ENCODE measurements at places on chromosomes 12 and 14.

- DNase-seq = no peak
These were observed 84.9 kb downstream of the SRGAP1 start for GRCh38 chr12:63929426-63929825.

GRCh38 chr12:45409966-45410365 lies 194.1 kb downstream of the ANO6 start:
- DNase-seq = no peak

DNA sequence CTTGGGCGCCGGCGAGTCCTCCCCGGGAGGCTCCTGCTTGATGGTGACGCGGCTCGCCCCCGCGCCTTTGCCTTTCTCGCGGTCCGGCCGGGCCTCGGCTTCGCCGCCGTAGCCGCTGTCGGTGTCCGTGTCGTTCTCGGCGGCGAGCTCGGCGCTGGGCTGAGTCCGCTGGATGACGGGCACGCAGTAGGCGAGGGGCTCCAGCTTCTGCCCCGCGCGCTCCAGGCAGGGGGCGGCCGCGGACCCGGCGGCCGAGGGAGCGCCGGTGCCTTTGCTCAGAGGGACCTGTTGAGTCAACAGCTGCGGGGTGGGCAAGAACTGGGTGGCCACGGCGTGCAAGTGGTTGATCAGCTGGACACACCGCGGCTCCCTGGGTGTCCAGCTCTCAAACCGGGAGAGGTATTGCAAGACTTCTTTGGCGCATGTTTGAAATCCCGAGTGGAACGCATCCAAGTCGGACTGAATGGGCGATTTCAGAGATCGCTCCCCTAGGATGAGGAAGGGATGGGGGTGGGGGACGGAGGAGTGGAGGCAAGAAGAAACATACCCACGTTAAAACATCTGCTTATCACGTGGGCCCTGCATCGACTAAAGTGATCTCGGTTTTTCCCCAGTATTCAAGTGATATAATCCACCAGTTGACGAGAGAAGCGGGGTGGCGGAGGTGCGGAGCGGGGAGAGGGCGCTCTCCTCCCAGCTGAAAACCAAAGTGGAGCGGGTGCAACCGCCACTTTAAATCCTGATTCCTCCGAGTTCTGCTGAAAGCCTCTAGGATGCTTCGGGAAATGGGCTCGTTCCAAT lies 2.0 kb downstream of the BHLHE41 start:
- no peak for DNase-seq

DNA sequence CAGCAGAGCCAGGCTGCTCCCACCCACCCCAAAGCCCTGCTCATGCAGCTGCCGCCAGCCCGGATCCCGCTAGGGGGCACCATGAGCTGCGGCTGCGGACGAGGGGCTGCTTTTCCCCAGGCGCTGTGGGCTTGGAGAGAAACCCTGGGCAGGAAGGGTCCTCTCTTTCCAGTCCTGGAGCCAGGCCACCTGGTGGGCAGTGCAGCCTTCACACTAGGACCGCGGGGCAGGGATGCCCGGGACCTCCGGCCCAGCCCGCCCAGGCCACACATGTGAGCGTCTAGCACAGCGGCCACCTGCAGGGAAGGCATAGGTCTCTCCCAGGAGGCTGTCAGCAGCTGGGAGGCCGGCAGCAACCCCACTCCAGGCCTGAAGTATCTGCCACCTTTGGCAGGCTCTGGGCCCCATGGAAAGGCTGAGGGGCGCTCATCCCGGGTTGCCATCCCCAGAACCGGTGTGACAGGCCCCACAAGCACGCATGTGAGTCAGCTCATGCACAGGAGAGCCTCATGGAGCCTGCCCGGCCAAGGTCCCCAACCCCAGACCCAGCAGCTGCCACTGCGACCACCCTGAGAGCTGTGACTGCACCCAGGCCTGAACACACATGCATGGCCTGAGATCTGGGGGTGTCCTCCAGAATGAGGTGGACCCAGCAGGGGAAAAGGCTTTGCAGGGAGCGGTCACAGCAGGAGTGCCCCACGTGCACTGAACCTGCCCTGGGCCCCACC lies 280.0 kb upstream of the RTL1 start:
- DNase-seq = no peak

DNA sequence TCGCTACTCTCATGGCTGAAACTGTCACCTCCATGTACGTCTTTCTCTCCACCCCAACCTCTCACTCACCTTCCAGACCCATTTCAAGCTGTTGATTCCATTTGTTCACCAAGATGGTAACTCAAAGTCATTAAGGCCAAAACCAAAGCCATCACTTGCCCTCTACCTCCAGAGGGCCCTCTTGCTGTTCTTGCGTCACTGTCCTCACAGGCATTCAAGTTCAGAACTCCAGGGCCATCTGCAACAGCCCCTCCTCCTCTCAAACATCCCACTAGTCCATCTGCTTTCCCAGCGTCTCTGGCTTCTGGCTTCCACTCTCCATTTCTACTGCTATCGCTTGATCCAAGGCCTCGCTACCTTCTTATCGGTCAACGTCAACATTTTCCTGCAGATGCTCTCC lies 74.5 kb downstream of the VWF start:
- no peak for DNase-seq

DNA sequence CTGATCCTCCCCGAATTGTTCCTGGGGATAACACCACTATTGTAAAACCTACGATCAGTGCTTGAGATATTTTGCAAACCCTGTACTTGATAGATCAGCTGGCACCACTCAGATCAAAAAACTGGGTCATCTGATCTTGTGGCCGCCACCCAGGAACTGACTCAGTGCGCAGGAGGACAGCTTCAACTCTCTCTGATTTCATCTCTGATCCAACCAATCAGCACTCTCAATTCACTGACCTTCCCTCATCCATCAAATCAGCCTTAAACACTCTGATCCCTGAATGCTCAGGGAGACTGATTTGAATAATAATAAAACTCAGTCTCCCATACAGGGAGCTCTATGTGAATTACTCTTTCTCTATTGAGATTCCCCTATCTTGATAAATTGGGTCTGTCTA lies 4.2 kb upstream of the XPOT start:
- no peak for DNase-seq

DNA sequence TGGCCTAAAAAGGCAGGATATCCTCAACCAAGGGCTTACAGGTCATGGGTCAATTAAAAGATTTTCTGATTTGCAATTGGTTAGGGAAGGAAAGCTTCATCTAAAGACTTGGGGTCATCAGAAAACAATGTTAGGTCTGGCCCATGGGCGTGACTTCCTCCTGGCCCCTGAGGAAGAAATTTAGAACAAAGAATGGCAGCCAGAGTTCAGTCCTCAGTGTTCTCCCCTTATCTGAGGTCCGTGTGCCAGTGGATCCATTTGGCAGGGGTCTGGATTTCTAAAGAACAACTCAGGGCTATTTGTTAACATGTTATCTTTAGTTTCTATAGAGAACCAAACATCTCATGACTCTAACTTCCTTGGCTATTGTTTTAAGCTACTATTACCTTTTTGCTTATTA lies 27.8 kb upstream of the NFYB start:
- no peak for DNase-seq

DNA sequence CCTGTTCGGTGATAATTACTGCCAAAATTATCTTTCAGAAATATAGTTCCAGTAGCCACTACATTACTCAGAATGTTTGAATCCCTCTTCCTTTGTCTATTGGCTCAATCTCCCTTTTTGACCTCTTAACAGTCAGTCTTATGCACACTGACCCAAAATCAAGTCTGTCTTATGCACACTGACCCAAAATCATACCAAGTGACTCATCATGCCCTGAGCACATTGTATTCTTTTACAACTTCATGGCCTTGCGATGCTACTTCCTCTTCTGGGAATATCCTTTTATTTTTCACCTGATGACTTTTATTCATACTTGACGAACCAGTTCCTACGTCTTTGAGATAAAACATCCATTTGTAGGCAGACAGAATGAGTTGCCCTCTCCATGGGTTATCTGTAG lies 182.3 kb downstream of the NPAS3 start:
- DNase-seq = no peak

DNA sequence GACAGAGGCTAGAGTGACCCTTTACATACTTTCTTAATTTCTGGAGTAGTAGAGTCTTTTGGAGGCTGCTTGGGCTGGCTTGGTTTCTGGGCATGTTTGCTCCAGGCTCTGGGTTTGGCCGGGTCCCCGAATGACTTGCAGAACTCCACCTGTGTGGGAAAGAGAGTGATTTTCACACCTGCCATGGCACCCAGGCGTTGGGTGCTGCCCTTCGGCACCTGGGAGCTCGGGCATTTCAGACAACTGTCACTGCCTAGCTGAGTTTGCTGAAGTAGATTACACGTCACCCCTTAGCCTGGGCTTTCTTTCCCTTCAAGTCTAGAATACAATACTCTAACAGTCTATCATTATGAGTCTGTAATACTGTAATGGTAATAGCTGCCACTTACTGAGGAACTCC lies 6.1 kb downstream of the RBM19 start:
- DNase-seq = no peak

DNA sequence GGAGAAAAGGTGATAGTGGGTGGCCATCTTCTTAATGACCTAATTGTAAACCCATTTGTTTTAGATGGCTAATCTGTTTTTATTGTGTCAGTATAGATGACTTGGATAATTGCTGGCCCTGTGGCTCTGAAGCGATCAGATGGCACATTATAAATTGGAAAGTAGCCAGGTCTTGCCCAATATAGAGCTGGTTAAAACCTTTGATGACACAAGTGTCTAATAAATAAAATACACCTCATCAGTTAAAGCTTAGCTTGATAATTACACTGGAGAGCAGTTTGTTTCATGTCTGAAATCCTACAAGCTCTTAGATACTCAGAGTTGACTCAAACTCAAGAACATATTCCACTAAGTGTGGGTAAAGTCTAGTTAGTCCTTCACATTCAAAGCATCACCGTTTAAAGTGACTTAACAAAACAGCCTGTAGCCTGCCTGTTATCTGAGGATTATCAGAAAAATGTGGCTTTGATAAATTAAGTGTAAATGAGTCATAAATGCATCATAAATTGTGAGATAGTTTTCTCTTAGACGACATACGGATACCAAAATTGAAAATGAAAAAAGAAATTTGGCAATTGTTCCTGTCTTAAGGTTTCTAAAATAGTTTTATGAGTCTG lies 280.9 kb downstream of the LRIG3 start:
- no peak for DNase-seq

DNA sequence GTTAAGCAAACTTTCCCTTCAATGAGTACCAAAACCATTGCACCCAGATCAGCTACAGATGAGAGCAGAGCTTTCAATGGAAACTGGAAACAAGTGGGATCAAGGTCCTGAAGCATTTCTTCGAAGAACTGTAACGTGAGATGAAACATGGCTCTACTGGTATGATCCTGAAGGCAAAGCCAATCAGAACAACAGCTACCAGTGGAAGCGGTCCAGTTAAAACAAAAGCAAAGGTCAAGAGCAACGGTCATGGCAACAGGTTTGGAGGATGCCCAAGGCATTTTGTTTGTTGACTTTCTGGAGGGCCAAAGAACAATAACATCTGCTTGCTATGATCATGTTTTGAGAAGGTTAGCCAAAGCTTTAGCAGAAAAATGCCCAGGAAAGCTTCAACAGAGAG lies 137.9 kb upstream of the CPSF6 start:
- DNase-seq = no peak

DNA sequence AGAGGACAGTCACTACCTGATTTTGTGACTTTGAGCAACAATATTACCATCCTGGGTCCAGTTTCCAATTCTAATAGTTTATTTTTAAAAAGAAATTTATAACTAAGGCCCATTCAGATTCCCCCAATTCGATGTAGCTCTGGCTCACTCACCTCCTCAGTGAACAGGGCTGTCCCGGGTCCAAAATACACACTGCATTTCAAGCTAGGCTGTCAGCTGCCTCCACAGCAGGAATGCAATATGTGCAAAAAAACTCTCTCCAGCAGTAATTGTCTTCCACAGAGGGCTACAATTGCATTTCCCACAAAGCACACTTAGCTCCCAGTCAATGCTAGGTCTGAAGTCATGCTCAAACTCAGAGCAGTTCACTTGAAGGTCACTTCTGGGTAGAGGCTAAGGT lies 39.3 kb upstream of the ZNF641 start:
- no peak for DNase-seq

- no peak for DNase-seq
These were observed 77.8 kb upstream of the MAX start for GRCh38 chr14:65179918-65180724.

DNA sequence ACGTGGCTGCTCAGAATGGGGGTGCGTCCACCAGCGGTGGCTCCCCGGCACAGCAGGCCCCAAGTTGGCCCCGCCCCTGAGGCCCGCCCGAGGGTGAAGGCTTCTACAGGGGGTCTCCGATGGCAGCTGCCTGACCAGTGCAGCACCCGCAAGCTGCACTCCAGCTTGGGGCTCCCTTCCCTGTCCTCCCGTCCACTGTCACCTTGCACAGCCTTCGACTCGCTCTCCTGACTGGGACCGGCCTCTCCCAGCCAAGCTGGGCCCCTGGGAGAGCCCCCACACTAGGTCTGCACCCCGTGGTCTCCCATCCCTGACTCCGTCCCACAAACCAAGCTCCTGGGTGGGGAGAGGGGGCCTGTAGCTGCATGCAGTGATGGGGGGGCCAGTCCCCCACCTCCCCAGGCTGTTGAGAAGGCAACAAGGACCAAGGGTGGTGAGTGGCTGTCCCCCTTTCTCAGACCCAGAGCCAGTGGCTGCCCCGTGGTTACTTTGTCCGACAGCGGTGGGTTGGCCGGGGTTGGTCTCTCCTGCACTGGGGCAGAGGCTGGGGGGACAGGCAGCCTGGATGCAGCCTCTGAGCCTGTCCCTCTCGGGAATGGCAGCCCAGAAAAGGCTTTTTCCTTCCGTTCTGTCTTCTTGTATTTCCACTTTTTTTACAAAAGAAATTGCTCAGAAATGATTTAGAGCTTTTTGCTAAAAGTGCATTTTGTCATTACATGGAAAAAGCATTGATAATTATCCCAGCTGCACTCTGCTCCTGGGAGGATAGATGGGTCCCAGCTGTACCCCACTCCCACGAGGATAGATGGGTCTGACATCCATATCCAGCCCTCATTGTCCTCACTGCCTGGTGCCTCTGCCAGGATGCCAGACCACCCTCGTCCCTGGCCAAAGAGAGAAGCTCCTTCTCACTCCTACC lies 217.0 kb downstream of the KIF26A start:
- no peak for DNase-seq

DNA sequence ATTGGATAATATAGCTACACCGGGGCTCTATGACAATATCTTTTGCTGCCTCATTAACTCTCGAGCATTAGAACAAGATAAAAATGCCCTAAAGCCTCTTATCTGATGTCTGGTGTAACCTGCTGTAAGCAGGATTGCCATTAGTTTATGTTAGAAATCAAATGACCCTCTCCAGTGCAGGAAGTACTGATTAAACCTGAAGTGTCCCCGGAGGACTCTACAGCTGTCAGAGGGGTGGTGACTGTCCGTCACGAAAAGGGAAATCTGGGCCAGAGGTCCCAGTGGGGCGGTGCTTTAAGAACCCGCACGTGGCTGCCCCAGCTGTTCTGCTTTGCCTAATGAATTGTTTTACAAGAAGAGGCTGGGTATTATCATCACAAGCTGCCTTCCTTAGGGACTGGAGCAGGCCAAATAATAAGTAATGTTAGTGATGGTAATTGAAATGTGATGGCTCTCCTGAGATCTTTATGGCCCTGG lies 55.7 kb downstream of the LIN52 start:
- no peak for DNase-seq
